ENCODE measurements at places on chromosomes 5 and 9. TPM values are rescaled to one million over a fixed set of nuclear protein-coding genes. Genes with fewer than 3 reads are reported as not detected.

DNA sequence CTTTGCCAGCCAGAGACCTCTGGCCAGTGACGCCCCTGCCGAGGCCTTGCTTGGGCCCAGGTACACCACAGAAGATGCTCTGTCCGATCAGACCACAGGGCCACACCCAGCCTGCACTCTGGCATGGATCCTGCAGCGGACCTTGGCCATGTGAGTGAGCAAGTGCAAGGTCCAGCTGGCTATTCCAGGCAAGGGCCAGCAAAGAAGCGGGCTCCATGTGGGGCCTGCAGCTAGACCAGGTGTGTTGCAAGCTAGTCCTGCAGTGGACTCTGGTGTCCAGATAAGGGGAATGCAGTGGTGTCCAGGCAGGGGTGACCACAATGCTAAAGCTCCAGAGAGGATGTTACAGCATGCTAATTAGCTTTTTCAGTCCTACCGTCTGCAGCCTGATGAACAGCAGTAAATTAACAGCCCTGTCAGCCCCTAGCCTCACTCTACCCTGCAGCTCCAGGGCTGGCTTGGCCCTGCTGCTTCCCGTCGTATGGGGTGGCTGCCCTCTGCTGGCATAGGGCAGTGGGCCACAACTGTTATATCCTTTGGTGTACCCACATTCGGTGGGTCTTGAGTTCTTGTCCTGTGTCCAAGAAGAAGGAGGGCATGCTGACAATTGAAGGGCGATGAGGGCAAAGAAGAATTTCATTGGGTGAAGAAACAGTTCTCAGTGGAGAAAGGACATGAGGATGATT lies 284.5 kb upstream of the POU5F2 start:
- DNase-seq, result no peak

GRCh38 chr9:133355881-133356357 lies 368 bp downstream of the SURF1 start:
- DNase-seq, result no peak

DNA sequence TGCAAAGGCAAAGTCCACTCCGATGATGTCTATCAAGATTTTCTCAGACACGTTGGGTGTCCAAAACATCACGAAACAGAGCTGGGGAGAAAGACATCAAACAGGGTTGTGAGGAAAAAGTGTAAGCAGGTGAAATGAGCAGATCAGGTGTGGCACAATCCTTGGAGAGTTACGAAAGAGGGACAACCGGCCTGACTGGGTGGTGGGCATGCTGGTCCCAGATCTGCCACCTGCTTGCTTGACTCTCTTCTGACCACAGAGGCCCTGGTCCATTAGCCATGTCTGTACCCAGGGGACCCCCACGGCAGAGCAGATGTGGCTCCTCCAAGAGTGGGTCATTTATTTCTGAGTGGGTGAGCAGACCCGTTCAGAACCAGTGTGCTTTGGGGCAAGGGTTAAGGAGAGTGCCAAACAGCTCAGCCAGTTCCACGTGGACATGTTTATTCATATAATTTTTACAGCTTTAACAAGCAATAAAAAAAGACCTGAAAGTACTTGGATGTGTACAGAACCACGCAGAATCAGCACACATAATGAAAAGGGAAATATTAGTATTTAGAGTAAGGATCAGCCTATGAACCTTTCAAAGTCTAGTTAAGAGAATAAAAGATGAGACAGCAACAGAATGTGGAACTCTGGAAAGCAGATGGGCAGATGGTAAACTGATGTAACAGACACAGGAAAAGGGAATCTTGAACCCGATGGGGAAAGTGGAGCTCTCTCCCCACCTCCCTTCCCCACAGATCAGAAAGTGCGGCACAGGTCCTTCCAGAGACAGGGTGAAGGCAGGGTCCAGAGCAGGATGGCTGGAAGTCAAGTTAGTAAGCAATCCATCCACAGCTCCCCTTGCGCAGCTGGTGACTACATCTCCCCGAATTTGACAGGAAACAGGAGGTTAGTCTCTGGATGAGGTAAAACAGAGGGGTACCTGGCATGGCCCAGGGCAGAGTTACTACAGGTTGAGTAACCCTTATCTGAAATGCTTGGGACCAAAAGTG lies 52.5 kb downstream of the OTULIN start:
- DNase-seq, result no peak

GRCh38 chr9:83339435-83339834 lies 198.8 kb downstream of the FRMD3 start:
- no peak for DNase-seq

DNA sequence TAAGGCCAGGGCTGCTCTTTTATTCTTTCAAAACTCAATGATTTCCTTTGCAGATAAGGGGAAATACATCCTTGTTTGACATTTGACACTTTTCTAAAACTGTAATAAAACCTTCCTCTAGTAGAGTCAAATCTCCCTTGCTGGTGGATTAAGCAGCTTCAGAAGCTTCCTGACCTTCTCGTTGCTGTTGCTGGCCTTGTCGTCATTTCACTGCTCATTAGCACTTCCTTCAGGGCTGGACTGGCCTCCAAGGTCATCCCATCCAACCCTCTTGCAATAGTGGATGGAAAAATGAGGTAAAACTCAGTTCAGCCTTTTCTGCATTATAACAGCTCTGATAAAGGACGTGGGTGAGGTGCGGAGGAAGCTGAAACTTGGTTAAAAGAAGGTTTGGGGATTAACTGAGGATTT lies 1.1 kb upstream of the ADAMTSL1 start:
- DNase-seq, result no peak

- DNase-seq, result no peak
Observed at GRCh38 chr5:91016954-91017700, 366.0 kb downstream of the ARRDC3 start.

DNA sequence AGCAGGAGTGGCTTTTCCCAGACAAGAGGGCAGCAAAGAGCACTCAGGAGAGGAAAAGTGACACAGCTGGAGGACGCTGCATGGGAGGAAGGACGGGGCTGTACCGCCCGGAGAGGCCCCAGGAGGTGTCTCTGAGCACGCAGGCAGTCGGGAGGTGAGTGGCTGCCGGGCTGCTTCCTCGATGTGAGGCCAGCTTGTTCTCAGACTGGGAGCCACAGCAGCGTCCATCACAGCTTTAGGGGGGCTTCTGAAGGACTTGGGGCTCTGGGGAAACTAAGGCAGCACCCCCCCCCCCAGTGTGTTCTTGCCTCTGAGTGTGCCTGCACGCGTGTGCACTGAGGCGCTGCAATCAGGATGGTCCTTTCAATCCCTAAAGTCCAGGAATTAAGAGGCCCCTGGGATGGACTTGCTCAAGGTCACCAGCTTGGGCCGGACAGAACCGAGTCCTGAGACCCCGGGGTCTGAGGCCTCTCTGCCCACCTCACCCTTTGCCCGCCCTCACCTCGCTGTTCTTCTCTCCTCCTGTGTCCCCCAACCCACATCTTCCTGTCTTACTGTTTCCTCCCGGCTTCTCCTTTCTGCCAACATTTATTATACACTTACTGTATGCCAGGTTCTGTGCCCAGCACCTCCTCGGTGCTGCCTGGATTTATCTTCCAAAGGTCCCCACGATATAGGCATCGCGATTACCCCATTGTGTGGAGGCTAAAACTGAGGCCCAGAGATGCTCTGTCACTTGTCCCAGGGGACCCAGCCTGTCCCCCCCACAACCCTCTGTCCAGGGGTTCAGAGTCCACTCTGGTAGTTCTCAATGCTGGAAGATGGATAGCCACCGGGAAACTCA lies 32.9 kb downstream of the FAM163B start:
- no peak for DNase-seq

DNA sequence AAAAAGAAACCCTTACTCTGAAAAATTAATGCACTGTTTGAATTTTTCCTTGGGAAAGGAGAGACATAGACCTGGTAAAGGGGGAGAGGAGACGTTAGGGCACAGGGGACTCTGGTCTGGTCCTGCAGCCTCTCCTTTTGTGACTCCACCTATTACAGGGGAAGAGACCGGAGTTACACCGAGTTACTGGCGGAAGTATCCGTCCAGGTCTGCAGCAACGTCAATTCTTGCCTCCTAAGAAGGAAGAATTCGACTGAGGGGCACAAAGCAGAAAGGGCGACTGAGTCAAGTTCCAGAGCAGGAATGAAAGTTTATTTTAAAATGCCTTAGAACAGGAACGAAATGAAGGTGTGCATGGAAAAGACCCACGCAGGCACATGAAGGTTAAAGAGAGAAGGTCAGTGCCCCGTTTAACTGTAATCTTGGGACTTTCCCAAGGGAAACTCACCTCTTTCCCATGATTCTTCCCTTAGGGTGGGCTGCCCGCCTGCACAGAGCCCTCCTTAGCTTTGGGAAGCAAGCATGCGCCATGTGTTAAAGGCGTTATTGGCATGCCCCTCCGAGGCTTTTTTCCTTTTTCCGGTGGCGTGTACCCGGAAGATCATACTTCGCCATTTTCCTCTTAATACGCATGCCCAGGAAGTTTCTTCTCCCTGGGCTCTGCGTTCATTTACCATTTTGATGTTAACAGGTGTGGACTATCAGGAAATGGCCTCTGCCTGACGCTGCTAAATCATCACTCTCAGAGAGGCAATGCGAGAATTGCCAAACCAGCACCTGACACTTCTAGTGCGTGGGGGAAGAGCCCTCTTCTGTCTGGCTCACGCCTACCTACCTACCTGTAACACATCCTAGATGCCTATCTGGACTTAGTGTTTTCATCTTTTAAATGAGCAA lies 409.6 kb upstream of the PAPPA start:
- no peak for DNase-seq

CARTPT gene
- polyA plus RNA-seq, result not detected

- DNase-seq, result no peak
Observed at GRCh38 chr5:177431317-177432142, 5.1 kb downstream of the GRK6 start.

GRCh38 chr5:154179846-154180710 lies 10.5 kb upstream of the GALNT10 start:
- DNase-seq, result no peak

DNA sequence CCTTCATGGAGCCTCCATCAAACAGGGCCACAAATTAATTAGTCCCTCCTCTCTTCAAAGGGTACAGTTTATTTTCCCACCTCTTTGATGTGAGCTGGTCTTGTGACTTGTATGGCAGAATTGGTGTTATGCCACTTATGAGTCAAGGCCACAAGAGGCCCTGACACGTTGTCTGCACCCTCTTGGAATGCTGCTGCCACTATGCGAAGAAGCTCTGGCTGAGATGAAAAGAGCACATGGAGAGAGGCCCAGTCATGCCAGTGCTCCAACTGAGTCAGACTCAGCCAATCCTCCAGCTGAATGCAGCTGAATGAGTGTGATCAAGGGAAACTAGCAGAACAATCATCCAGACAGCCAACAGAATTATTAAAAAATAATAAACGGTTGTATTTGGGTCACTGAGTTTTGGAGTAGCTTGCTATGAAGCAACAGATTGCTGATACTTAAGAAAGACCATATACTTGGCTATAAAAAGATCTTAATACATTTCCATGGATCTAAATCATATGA lies 128.3 kb downstream of the MARCHF11 start:
- DNase-seq, result no peak

MYOT gene
- 1.9 TPM for polyA plus RNA-seq

DNA sequence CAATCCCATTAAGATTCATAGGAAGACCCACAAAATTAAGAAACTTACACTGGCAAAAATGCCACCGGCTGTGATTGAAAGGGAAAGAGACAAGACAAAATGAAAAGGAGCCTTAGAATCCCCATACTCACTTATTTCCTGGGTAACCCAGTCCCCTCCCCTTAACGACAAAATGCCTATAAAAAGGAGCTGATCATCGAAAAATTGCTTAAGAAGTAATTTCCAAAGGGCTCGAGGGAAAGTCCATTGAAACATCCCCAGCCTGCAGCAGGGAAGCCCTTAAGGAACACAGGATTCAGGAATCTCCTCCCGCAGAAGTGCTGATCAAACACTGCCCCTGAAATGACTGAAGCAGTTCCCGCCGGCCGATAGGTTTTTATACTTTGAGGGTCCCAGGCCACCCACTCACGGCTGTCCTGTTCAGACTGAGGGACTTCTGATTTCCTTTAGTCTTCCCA lies 677 bp upstream of the ZNF79 start:
- no peak for DNase-seq

PCDHGA8 gene
- 0.61 TPM for polyA plus RNA-seq

SLC25A46 gene
- 54.0 TPM for polyA plus RNA-seq

DNA sequence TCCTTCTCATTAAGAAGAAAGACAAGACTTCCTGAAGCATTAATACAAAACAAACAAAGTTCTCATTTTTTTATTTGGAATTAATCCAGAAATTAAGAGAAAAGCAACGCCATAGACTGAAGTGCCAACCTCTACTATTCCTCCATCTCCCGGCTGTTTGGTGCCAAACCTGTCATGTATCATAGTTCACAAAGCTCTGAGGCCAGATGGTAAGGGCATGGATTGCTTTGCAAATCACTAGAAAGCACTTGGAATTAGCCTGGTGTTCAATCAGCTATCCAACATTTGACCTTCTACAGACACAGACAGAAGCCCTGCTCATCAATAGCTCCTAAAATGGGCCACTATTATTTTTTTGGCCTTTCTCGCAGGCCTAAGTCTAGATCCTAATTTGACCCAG lies 33.8 kb downstream of the HTR1A start:
- no peak for DNase-seq

DNA sequence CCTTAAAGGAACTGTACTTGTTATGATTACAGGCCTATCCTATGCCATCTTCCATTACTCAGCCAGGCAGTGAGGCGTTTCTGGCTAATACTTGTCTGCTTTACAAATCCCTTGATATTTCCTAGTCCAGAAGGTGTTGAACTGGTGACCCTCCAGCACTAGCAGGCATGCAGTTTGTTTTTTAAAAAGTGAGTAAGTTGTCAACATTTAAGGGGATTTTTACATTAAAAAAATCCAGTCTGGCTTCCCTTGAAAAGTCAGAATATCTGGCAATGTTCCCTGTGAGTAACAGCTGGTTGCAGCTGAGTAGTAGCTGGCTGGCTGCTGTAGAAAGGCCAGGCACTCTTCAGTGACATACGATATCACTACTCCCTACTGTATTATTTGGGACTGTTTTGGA lies 21.8 kb downstream of the GRIN3A start:
- DNase-seq, result peak; percentile 56

DNA sequence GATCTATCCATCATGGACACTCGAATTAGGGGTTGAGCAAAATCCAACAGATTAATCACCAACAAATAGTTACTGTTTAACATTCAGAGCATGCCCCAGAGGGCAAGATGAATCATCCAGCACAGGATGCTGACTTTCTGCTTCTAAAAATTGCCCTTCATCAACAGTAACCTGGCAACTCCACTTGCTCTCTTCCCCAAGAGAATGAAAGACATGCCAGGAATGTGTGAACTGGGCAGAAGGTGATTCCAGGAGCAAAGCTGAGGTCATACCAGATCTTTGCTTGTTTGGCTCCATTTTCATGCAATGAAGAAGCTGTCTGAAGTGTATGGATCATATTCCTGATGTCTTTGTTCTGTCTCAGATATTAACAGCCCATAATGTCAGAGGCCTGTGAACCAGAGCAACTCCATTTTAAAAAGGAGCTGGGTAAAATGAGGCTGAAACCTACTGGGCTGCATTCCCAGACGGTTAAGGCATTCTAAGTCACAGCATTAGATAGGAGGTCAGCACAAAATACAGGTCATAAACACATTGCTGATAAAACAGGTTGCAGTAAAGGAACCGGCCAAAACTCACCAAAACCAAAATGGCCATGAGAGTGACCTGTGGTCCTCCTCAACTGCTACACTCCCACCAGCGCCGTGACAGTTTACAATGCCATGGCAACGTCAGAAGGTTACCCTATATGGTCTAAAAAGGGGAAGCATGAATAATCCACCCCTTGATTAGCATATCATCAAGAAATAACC lies 2.5 kb upstream of the ZNF367 start:
- no peak for DNase-seq

IL17B gene
- polyA plus RNA-seq, result 1.0 TPM

Data from renal cortex interstitium (tissue), 15 donors.